ENCODE measurements at places on chromosomes 5 and 9.

GRCh38 chr5:136655468-136655867, 290.1 kb upstream of the TRPC7 start:
- DNase-seq = no peak

DNA sequence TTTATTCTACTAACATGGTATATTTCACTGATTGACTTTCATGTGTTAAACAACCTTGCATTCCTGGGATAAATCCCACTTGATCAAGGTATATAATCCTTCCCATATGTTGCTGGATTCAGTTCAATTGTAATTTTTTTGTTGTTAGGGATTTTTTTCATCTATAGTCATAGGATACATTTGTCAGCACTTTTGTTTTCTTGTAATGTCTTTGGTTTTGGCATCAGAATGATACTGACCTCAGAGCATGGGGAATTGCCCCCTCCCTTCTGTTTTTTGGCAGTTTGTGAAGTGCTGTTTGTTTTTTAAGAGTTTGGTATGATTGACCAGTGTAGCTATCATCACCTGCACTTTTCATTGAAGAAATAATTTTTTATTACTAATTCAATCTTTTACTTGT, 176.8 kb upstream of the RASEF start:
- no peak for DNase-seq

- no peak for DNase-seq
Observed at GRCh38 chr9:2502760-2503159, 118.8 kb upstream of the VLDLR start.

DNA sequence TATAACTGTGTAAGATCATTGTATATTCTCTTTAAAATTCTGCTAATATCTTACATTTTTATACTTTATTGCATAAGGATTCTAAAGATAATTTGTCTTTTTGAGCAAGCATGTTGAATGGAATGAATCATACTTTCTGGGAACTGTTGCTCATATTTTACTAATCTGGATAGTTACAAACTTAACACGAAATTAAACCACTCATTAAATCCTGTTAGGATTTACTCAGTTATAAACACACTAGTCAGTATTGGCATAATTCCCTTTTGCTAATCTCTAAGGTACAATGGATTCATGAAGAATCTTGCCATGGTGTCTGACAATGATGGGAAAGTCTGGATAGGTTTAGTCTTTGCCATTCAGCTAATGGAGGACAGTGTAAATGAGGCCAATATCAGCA, 338.1 kb upstream of the SMC2 start:
- DNase-seq = no peak

DNA sequence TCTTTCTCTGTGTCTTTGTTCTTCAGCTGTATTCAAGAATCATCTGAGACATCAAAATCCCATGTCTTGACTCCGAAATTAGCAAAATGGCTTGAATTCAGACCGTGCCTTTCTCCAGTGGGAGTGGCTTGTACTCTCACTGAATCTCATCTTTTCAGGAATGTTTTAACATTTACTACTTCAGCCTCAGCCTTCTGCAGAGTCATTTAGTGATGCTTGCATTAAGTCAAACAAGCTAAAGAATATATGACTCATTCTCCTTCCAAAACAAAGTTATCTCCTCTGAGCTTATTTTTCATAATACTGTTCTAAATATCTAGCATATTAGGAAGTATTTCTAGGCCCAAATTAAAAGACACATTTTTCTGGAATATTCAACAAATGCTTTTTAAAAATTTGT, 205.3 kb downstream of the CDH10 start:
- DNase-seq = no peak

- peak; percentile 96 for DNase-seq
Observed at GRCh38 chr5:176400382-176401156, 12.0 kb downstream of the HIGD2A start.

DNA sequence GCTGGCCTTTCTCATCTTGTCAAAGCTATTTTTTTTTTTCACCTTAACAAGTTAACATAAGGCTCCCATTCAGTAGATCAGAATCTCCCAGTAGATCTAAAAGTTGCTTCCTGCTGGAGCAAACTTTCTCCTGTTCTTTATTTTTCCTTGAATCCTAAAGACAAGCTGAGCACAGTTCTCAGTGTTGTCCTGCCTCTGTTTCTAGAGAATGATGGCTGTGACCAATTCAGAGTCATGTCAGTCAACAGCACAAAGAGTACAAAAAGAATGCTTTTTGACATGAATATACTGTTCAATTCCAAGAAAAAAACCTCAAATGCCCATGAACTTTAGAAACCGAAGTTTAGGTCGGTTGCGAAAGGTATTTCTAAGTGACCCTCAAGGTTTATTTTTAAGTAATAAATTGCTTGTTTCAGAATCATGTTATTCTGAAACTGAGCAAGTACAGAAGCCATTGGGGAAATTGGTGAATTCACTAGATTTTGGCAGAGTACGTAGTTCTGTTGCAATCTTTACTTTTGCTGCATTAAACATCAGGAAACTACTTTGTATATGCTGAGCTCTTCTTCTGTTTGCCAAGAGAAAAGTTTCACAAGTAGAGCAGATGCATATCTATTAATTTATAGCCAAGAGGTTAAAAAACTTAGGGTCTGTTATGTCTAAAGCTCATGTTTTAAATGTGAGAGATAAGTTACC, 161.7 kb upstream of the RPS23 start:
- no peak for DNase-seq

GRCh38 chr9:121765021-121765950, 113.9 kb downstream of the DAB2IP start:
- peak; percentile 66 for DNase-seq

- DNase-seq = no peak
Observed at GRCh38 chr5:156594406-156594805, 255.7 kb upstream of the PPP1R2B start.

- no peak for DNase-seq
Observed at GRCh38 chr9:100577776-100578448, at the start of gene CAVIN4. TSS of gene CAVIN4 (plus strand) at chr9:100578079. CDS start at chr9:100578144, 65 bp downstream.

DNA sequence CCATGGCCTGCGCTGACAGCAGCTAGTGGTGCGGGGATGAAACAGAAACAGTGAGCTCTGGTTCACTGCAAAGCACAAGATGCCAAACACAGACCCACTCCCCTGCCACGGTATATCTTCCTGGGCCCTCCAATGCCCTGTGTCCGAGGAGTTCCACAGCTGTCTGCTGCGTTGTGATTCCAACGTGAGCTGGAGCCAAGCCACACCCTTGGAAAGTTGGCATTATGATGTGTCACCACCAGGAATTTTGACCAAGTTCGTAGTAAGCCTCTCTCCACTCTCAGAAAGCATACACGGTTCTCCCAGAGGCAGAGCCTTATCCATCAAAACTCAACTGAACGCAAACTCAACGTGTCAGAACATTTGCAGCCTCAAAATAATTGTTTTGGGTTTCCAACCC, 55.6 kb downstream of the MACROH2A1 start:
- DNase-seq = peak; percentile 48

- no peak for DNase-seq
Observed at GRCh38 chr9:138112791-138113600, 235.4 kb downstream of the CACNA1B start.

DNA sequence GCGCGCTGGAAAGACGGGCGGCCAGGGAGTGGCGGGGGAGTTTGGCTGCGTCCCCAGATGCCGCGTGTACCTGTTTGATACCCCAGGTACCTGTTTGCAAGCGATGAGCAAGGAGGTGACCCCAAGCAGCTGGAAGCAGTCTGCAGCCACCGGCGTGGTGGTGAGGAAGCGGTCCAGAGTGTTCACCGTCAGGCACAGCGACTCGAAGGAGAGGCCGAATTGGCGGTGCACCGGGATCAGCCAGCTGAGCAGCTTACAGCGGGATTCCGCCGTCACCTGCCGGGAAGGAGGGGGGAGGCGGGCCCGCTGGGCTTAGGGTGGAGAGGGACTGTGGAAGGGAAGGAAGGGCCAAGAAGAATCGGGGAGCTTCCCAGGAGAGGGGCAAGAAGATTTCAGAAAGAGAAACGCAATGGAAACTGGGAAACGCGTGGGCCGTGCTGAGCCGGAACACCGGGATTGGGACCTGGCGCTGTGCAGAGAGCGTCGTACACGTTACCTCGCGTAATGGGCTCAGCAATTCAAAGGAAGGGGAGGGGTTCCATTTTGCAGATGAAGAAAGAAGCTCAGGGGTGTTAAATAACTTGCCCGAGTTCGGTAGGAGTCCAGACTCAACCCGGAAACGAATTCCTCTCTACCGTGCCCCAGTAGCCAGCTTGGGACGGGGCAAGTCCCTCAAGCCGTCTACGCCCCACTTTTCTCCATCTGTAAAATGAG, 980 bp downstream of the CCNO start:
- peak; percentile 64 for DNase-seq

GRCh38 chr5:44384816-44385215, 4.4 kb downstream of the FGF10 start:
- no peak for DNase-seq
